ENCODE measurements at places on chromosomes 12 and 14.

DNA sequence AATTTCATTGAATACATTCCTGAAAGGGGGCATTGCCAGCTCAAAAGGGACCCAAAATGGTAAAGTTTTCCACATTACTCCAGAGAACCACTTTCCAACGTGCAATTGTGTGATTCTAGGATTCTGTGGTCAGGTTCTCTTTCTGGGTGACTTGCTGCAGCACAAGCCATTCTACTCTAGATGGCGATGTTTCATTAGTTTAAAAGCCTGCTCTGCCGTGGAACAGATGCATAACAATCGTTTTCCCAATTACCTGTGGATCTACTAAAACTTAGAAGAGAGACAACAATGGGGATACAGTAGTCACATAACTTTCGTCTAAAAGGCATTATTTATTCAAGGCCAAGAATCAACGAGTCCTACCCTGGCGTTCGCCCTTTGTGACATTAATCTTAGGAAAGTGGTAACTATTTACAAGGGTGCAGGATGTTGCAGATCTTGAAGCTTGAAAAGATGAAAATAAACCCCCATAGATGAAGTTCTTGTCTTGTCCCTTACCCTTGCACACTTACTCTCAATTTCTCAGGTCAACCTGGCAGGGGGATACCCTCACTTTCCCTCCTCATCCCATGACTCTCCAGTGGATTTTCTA lies 400.9 kb downstream of the SNAPC1 start:
- no peak for DNase-seq

- DNase-seq = no peak
Observed at GRCh38 chr14:72845196-72845595, 48.7 kb downstream of the DPF3 start.

- DNase-seq = no peak
Observed at GRCh38 chr12:69988481-69989321, 163.7 kb downstream of the MYRFL start.

DNA sequence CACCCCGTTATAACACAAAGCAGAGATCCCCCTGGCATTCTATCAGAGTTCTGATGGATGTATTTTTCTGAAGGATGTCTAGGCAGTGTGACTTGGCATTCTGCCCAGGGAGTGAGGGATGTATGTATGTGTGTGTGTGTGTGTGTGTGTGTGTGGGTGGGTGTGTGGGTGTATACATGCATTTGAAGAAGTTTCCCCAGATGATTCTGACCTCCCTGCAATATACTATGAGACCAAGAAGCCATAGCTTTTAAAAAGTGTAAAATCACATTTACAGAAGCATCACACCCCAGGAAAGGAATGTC lies 59.7 kb upstream of the NAP1L1 start:
- no peak for DNase-seq

GRCh38 chr14:72884386-72884785 lies 9.5 kb downstream of the DPF3 start:
- no peak for DNase-seq

DNA sequence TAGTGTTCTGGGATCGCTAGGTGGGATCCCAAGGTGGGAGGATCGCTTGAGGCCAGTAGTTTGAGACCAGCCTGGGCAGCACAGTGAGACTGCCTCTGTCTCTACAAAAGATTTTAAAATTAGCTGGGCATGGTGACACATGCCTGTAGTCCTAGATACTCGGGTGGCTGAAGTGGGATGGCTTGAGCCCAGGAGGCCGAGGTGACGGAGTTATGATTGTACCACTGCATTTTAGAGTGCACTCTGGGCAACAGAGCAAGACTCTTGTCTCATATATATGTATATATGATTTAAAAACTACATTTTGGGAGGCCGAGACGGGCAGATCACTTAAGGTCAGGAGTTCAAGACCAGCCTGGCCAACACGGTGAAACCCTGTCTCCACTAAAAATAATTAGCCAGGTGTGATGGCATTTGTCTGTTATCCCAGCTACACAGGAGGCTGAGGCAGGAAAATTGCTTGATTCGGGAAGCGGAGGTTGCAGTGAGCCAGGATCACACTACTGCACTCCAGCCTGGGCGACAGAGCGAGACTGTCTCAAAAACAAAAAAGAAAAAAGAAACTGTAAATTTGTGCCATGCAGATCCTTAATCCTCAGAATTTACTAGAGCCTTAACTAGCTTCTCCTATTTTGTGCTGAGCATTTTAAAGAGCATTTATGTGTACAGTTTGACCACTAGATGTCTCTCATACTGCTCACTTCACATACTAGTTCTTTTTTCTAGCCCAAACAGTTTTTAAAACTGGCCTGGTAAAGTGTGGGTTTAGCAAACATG lies 114.8 kb downstream of the MON2 start:
- no peak for DNase-seq

- no peak for DNase-seq
Observed at GRCh38 chr14:66643344-66643743, 135.4 kb downstream of the GPHN start.

- DNase-seq = no peak
Observed at GRCh38 chr14:64248689-64249088, 45.5 kb downstream of the ESR2 start.

DNA sequence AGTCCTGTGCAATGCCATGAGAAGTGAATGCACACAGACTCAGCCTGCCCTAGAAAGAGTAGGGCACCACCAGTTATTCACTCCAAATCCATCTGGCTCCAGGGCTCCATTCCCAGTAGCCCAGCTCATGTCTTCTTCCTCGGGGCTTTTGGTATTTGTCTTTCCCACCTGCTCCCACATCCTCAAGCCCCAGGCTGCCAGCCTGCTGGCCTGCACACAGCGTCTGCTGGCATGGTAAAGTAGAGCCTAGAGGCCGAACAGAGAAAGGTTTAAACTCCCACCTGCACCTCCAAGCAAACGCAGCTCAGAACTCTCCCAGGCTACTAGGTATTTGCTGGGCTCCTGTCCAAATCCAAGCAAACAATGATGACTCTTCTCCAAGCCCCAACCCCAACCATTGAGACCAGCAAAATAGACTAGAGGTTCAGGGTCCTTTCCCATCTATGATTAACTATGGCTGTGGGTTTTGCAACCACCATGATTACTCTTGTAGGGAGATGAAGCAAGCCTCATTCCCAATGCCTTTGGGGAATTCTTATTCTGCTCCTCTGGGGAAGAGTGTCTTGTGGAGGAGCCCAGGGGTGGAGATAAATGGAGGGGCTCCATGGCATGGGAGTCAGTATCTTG lies 5.2 kb upstream of the VDR start:
- no peak for DNase-seq

DNA sequence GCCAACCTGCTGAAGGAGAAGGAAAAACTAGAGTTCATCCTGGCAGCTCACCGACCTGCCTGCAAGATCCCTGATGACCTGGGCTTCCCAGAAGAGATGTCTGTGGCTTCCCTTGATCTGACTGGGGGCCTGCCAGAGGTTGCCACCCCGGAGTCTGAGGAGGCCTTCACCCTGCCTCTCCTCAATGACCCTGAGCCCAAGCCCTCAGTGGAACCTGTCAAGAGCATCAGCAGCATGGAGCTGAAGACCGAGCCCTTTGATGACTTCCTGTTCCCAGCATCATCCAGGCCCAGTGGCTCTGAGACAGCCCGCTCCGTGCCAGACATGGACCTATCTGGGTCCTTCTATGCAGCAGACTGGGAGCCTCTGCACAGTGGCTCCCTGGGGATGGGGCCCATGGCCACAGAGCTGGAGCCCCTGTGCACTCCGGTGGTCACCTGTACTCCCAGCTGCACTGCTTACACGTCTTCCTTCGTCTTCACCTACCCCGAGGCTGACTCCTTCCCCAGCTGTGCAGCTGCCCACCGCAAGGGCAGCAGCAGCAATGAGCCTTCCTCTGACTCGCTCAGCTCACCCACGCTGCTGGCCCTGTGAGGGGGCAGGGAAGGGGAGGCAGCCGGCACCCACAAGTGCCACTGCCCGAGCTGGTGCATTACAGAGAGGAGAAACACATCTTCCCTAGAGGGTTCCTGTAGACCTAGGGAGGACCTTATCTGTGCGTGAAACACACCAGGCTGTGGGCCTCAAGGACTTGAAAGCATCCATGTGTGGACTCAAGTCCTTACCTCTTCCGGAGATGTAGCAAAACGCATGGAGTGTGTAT lies 2.4 kb downstream of the FOS start:
- DNase-seq = no peak

- peak; percentile 36 for DNase-seq
Observed at GRCh38 chr12:49188201-49188915, 522 bp downstream of the TUBA1A start.

GRCh38 chr14:80718940-80719339 lies 222.6 kb downstream of the CEP128 start:
- DNase-seq = no peak

GRCh38 chr12:1595026-1595561 lies 713 bp upstream of the FBXL14 start:
- DNase-seq = no peak

GRCh38 chr12:44930972-44931600 lies 55.0 kb upstream of the NELL2 start:
- DNase-seq = no peak

GRCh38 chr14:100470523-100470897 lies 116.7 kb downstream of the BEGAIN start:
- DNase-seq = no peak

DNA sequence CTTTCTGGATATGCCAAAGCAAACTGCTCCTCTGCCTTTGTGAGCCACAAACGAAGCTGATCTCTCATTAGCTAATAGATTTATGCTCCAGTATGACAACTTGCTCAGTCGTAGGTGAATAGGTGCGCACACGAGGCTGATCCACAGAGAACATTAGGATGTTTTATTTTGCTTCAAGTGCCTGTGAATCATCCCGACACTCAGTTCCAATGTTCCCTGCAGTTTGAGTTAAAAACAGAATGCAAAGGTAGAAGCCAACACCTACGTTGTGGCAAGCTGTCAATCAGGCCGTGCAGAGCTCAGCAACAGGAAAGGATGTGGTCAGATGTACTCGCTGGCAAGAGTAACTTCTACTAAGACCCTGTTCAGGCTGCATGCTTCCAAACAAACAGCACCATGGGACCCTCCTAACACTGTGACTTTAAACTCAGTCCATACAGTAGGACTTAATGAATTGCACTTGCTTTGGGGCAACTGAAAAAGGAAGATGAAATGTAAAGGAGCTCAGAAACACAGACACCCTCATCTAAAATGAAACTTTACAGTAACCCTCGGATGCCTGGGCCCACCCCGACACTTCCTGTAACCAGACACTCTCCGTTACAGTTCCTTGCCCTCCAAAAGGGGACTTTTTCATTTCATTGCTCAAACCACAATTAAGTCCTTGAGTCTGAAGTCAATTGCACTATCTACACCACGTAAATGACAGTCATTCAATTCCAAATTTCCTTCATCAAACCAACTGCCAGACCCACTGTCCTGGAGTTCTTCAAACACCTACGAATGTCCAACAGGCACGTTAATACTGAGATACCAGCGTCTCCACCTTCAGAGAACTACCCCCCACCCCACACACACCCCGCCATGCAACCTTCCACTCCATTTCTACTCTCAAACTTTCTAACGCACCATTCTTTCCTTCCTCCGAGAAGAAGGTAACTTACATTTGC lies 1.6 kb downstream of the CCDC88C start:
- no peak for DNase-seq

DNA sequence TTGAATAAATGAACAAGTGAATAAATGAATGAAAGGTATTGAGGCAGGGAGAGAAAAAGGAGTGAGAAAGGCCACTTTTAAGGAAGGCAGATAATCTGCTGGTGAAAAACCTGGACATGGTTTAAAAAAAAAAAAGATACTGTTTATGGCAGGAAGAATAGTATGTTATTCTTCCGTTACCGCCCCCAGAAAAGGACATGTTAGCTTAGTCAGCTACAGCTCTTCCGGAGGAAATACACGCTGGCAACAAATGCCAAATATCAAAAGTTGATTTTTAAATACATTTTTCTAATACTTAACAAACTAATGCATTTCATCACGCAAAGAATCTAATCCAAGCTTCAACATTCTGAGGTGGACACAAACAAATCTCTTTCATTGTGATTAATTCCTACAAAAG lies 43.2 kb downstream of the SLC5A8 start:
- DNase-seq = no peak

DNA sequence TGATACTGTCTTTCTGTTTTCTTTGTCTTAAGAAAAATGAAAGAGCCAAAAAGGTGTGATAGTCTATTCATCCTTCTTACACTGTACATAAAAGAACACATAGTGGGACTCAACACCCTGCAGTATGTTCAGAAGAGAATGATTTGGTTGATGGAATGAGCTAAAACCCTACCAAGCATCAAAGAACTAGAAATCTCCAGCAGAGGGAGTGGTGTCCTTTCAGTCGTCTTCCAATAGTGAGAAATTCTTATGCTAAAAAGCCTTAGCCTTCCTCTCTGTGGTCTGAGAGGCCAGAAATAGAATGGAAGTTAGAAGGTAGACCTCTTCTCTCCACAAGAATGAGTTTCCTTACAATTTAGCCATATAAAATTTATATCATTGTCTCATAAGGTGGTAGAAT lies 393.4 kb upstream of the SEL1L start:
- no peak for DNase-seq

- no peak for DNase-seq
Observed at GRCh38 chr12:74741112-74741511, 203.5 kb downstream of the ATXN7L3B start.

- DNase-seq = no peak
Observed at GRCh38 chr12:106709068-106709511, 65.4 kb upstream of the RIC8B start.

DNA sequence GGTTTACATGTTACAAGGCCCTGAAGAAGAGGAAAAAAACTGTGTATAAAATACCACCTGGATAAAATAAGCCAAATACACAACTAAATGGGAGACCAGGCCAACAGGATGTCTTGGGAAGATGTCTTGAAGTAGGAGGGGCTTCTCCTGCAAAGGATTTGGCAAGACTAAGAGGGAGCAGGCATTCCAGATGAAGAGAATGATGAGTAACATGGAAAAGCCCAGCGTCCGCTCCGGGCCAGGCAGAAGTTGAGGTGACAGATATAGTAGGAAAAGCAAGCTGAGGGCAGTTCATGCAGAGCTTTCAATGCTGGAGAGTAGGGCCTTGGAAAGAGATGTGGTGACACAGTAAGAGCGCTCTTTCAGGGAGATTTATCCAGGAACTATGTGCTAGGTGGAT lies 16.1 kb upstream of the EIF4B start:
- no peak for DNase-seq

DNA sequence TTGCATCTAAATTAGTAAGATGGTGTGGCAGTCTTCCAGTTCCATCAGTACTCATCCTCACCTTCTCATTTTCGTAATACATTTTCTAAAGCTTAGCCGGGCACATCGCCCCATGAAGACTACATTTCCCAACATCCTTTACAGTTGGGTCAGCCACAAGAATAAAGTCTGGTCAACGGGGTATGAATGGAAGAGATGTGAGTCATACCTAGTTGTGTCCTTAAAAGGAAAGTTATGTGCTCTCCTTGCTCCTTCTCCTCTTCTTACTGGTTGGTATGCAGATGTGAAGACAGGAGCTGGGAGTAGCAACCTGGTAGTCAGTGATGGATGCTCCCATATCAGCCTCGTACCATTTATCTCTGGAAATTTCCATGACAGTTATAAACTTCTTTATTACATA lies 35.9 kb upstream of the EGLN3 start:
- no peak for DNase-seq

DNA sequence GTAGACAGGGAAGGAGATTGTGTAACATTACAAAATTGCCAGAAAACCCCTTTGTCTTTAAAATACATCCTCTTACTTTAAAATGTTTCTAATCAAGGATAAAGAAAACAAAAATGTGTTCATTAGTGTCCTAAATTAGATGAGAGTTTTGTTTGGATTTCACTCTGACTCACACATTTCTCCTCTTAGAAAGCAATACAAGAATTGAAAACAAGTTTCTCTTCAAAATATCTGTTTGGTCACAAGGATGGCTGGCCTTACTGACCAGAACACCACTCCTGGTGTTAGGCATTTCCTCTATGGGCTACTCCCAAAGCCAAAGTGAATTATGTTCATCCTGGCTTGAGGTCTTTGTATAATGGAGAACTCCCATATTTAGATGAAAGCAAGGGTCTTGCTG lies 6.4 kb downstream of the GUCY2C start:
- no peak for DNase-seq
